Prostate gland (tissue), 2 donors: ENCODE measurements at places on chromosomes 7 and 10.
A peak's percentile ranks its signal among the peaks of the same experiment; 100 is the strongest.

- DNase-seq: no peak
Observed at GRCh38 chr7:106285855-106286492, 1.2 kb upstream of the NAMPT start.

GRCh38 chr7:70376561-70377031 is 755.3 kb upstream of the GALNT17 start:
- DNase-seq: no peak

- no peak for DNase-seq
Observed at GRCh38 chr7:112232212-112232978, 25.9 kb downstream of the ZNF277 start.

DNA sequence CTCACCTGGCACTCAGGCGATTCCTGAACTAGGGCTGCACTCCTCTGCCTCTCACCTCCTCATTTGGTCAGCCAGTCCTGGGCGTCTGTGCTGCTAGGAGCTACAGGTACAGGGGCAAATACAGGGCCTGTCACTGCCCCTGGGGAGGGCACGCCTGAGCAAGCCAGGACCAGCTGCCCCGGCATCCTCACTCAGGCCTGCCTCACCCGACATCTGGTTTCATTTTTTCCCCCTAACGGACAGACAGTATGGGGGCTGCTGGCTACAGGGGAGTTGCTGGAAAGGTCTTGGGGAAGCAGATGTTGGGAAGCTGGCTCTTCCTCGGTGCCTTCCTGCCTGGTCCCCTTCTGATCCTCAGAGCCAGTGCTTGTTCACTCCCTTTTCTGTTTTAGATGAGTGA is 77.3 kb upstream of the PPIF start:
- no peak for DNase-seq

- no peak for DNase-seq
Observed at GRCh38 chr10:45204954-45205775, 110.2 kb downstream of the OR13A1 start.

DNA sequence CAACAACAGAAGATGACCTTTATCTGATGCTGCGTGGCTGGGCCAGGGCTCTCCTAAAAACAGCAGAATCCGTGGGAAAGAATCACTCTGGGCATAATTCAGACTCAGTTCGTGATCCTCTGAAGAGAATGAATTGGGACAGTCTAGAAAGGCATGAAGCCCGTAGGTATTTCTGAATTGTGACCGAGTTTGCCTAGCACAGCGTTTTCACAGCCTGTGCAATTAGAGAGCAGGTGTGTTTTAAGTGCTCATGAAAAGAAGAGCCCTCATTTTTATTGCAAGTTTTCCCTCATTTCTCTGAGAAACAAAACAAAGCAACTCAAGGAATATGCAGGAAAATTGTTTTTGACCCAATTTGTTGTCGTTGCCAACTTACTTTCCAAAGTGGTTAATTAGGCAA is 366.2 kb downstream of the WDR11 start:
- no peak for DNase-seq

GRCh38 chr10:116059320-116059719 is 213.7 kb downstream of the GFRA1 start:
- no peak for DNase-seq

- no peak for DNase-seq
Observed at GRCh38 chr10:84693006-84693405, 364.6 kb downstream of the CCSER2 start.

DNA sequence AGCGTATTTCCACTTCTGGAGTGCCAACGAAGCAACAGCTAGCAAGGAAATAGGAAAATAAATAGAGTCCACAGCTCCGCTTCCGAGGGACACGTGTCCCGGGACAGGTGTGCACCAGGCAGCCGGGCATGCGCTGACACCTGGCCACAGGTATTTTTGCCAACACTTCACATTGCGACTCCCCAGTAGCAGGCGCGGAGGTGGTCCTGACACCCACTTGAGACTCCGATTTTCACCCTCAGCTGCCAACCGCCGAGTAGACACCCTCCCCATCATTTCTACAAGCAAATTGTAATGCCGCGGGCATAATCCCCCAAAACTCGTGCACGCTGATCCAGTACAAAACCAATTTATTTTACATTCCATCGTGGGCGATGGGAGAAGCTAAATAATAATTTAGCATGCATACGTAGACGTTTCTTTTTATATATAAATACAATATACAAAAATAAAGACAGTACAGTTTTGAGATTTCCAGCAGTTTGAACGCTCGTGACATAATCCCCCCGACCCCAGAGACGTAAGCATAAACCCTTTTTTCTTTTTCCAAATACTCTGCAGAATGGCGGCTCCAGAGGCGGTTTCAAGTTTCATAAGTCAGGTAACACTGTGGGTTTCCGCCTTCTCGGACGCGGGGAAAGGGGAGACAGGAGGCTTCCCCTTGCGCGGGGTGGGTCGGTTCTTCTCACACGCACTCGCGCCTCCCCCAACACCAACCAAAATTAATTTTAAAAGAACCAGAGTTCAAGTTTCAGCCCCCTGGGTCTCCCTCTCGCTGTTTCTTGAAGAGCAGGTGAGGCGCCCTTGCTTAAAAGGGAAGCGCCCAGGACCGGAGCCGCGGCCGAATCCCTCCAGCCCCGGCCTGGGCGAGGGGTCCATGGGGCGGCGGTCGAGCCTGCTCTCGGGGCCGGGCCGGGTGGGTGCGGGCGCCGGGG is 5.7 kb downstream of the MNX1 start:
- no peak for DNase-seq

DNA sequence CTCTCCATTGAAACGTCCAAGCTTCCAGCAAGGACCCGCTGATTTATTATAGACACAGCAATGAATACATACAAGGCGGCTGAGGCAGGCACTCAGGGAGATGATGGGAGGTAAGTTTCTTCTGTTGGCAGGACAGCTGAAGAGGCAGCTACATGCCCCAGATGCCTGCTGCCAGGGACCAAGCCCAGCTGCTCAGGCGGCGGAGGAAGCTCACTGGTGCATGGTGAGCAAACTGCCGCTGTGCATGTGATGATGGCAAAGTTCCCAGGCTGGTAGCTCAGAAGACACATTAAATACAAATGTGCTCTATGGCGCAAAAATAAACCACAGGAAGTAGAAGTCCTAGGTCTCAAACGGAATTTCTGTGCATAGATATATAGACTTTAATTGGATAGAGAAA is 2.3 kb downstream of the DNTT start:
- peak; percentile 52 for DNase-seq

DNA sequence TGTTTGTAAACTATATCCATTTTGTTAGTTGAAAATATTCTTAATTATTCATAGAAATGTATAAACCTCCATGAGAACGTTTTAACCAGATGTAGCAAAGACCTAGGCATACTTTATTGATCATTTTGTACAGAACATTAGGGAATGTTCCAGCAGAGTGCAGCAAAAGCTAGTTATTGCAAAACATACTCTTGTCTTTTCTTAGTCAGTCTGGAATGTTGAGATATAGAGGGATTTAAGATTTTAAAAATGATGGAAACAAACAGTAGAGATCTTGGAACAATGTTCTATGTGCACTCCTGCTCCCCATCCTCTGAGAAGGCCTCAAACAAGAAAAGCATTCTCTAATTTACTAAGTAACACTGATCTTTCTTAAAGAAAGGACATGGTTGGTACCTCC is 292.1 kb downstream of the BBS9 start:
- no peak for DNase-seq

DNA sequence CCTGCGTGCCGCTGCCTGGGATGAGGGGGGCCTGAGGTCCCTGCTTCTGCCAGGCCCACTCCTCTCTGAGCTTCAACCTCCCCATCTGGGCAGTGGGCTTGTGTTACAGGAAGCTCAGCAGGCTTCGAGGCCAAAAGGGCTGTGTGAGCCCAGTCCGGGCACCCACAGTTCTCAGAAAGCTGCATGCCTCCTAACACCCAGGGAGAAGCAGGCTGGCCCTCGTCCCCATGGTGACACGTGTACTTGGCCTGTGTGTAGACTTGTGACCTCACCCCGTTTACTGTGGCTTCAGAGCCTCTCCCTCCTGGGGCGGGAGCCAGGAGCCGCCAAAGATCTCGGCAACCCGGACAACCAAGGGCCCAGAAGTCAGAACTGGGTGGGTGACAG is 2.2 kb upstream of the GRIFIN start:
- DNase-seq: peak; percentile 81

DNA sequence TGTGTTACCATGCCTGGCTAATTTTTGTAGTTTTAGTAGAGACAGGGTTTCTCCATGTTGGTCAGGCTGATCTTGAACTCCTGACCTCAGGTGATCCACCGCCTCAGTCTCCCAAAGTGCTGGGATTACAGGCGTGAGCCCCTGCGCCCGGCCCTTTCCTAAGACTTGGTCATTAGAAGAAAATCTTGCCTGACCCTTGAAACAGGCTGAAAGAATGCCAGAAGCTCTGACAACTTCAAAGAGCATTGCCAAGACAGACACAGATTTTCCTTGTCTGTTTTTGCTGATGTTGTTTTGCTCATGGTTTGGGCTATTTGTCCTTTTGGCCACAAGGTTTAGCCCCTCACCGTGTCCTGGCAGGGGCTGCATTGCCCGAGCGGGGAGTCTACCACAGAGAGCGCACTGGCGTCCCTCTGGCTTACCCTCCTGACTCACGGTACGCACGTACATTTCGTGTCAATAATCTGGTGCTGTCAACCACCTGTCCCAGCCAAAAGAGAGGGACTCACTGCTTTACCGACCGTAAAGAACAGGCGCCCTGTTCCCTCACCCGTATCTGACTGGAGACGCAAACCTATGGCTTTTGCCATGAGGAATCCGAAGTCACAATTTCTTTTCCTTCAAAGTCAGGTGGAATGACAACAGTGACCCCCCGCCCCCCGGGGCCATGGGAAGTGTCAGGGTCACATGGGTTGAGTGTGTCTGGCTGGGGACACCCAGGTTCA is 10.1 kb upstream of the INPP5A start:
- DNase-seq: no peak

- no peak for DNase-seq
Observed at GRCh38 chr10:33040436-33040835, 82.4 kb upstream of the ITGB1 start.

GRCh38 chr7:123494193-123494796 is 40.1 kb downstream of the IQUB start:
- peak; percentile 24 for DNase-seq

- no peak for DNase-seq
Observed at GRCh38 chr10:109919220-109919619, 4.1 kb downstream of the XPNPEP1 start.

DNA sequence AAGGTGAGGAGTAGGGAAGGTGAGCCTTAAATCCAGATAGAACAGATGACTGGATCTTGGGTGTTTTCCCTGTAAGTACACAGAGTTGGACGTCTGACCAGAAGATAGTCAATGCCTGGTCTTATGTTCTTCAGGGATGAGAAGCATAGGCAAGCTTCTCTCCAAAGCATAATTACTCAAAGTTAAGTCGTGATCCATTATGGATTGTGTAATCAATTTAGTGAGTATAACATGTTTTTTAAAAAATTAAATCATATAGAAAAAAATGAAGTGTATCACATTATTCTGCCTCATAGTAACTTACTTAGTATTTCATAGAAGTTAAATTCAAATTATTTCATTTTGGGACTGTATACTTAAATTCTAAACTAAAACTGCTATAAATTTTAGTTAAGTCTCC is 39.7 kb downstream of the KDM7A start:
- DNase-seq: no peak

DNA sequence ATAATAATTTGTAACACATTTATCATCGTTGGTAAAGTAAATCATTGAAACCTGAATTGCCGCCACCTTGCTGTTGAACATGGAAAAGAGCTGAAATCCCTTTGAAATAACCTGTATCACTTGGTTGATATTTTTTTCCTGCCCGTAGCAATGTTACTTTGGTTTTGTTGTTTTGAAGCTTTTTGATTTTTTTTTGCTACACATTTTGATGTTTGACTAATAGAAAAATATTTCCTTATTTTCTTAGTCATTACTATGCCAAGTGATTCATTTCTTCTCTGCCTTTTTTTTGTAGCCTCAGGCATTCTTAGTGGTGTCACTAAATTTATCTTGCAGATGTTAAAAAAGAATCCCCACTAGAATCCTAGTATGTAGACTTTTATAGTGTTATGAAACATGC is 235.1 kb upstream of the MEOX2 start:
- DNase-seq: no peak

DNA sequence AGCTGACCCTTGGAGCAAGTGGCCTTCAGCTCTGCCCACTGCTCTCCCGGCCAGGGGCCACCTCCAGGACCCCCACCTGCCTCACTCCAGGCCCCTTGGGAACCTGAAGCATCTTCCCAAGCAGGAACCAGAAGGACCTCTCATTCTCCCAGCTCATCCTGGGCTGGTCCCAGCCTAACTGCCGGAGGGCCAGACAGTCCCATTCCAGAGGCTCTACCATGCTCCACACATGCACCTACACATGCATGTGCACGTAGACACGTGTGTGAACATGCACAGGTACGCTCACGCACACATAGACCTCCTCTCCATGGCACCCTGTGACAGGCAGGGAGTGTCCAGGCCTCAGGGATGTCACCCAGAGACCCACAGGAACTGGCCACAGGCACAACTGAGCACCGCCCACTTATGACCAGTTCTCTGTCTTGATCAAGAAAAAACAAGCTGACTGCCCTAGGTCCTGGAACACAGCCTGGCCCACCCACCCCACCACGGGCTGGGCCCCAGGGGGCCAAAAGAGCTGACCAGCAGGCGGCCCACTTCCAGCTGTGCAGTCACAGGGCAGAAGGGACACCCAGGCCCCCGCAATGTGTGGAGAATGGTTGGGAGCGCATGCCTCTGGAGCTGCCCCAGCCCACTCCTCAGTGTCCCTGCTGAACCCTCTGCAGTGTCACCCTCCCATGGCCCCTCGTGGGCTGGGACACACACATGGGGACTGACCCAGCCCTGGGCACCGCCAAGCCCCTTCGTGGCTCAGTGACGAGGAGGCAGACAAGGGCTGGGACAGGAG is 43.4 kb downstream of the CAMK2B start:
- DNase-seq: no peak

DNA sequence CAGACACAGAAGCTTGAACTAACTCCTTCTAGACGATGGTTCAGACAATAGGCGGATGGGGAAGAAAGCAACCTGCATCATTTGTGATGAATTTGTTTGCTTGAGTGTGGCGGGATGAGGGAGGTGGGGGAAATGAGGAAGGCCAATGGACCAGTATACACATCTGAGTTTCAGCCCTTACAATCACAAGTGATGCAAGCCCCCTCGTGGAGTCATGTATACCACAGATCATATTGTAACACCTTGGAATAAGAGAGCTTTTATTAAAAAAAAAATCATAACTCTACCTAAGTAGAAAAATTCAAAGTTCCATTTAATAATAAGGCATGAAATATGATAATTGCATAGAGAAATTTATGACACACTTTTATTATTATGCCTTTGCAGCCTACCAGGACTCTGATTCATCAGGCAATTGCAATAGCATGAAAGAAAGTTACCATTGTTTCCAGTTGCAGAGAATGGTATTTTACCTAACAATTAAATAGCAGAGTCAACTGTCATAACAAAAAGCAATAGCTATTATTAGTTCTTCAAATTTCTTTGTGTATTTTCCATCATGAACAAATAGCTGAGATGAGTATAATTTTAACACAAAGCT is 230.2 kb upstream of the AKR1E2 start:
- no peak for DNase-seq

GRCh38 chr10:89521368-89521767 is 14.0 kb downstream of the SLC16A12 start:
- DNase-seq: no peak

- no peak for DNase-seq
Observed at GRCh38 chr10:87546210-87546609, 41.5 kb downstream of the MINPP1 start.
